ENCODE measurements at places on chromosomes 6 and 20.

DNA sequence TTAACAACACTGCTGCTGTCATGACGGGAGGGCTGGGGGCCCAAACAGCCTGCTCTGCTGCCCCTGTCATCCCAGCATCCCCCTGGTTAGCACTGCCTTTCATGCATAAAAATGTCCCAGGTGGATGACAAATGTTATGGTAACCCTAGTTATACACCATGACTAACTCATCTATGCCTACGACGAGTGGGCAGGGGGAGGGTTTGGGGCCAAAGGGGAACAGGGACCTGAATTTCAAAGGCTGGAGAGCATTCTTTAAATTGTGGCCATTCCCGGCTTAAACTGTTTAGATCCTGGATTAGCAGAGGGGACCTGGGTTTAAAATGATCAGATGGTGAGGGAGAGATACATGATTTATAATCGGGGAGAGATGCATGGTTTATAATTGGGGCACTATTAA is 24.4 kb downstream of the GNAS-AS1 start:
- no peak for DNase-seq

- no peak for DNase-seq
These were observed 939.5 kb downstream of the EPHA7 start for GRCh38 chr6:92479831-92480230.

DNA sequence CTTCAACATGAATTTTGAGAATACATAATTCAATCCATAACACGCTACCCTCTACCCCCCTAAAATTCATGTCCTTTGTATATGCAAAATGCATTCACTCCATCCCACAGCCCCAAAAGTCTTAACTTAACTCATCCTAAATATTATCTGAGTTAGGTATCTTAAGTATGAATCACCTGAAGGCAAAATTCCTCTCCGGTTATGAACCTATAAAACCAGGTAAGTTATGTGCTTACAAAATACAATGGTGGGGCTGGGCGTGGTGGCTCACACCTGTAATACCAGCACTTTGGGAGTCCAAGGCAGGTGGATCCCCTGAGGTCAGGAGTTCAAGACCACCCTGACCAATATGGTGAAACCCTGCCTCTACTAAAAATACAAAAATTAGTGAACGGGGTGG is 23.5 kb upstream of the PRSS35 start:
- DNase-seq: no peak

GRCh38 chr6:164505425-164505824 is 804.0 kb downstream of the C6orf118 start:
- no peak for DNase-seq

DNA sequence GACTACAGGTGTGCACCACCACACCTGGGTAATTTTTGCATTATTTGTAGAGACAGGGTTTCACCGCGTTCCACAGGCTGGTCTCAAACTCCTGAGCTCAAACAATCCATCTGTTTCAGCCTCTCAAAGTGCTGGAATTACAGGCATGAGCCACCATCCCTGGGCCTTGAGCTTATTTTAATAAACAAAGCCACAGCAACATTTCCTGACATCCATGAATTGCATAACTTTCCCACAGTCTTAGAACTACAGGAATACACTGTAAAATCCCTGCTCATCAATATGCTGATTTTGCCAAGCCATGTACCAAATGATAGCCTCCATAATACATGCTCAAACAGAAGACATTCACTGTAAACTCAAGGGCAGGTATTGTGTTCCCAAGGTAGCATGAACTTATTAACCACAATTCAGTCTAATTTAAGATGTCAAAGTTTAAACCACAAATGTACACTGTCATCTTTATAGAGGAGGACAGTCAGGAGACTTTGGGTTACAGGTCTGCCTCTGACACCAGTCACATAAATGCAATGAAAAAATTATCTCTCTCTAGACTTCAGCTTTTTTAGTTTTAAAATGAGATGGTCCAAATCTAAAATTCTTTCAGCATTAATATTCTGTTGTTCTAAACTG is 40.0 kb downstream of the NUDT3 start:
- no peak for DNase-seq

GRCh38 chr6:98836962-98837944 is 2.9 kb downstream of the POU3F2 start:
- DNase-seq: peak; percentile 38

DNA sequence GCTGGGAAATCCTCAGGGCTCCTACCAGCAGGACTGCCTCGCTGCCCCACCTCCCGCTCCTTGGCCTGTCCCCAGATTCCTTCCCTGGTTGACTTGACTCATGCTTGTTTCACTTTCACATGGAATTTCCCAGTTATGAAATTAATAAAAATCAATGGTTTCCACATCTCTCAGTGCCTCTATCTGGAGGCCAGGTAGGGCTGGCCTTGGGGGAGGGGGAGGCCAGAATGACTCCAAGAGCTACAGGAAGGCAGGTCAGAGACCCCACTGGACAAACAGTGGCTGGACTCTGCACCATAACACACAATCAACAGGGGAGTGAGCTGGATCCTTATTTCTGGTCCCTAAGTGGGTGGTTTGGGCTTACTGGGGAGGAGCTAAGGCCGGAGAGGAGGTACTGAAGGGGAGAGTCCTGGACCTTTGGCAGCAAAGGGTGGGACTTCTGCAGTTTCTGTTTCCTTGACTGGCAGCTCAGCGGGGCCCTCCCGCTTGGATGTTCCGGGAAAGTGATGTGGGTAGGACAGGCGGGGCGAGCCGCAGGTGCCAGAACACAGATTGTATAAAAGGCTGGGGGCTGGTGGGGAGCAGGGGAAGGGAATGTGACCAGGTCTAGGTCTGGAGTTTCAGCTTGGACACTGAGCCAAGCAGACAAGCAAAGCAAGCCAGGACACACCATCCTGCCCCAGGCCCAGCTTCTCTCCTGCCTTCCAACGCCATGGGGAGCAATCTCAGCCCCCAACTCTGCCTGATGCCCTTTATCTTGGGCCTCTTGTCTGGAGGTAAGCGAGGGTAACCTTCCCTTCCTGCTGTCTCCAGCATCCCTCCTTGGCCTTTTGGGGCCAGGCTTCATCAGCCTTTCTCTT is at the start of gene CFB:
CFB (plus strand) TSS at position 589 of the 863 bp plus-strand sequence; CDS start at position 716, 127 bp downstream.
- DNase-seq: no peak

DNA sequence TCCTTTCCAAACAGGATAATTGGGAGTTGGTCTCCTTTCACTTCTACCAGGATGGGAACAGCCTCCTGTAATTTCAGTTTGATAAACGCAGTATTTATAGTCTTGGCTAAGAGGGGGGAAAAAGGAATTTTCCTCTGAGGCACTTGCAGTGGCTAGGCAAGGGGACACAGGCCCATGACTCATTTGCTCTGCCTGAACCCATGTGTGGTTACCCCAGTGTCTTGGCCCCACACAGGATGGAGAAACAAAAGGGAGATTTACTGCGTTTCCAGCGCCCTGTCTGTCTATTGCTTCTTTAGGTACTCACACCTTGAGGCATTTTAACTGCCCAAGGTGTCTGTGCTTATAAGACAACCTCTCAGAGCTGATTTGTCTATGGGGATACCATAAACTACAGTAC is 74.8 kb upstream of the NEDD9 start:
- no peak for DNase-seq

DNA sequence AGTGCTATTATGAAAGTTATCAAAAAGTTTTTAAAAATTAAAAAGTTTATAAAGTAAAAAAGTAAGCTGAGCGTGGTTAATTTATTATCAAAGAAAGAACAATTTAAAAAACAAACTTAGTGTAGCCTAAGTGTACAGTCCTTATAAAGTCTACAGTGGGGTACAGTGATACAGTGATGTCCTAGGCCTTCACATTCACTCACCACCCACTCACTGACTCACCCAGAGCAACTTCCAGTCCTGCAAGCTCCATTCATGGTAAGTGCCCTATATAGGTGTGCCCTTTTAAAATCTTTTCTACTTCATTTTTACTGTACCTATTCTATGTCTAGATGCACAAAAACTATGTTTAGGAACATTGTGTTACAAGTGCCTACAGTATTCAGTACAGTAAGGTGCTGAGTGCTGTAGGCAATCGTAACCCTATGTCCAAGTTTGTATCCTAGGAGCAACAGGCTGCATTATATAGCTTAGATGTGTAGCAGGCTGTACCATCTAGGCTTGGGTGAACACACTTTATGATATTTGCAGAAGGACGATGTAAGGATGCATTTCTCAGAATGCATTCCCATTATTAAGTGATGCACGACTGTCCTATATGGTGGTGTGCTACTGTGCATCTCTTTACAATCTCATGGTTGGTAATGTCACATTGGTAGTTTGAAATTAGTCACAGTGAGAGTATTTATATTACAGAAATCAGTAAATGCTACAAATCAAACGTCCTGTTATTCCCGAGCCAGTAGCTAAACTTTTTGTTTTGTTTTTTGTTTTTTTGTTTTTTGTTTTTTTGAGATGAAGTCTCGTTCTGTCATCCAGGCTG is 158.3 kb downstream of the GMPR start:
- no peak for DNase-seq

GRCh38 chr20:57878786-57879424 is 169.1 kb upstream of the PMEPA1 start:
- no peak for DNase-seq

GRCh38 chr6:144296973-144297372 is 11.8 kb downstream of the UTRN start:
- no peak for DNase-seq

DNA sequence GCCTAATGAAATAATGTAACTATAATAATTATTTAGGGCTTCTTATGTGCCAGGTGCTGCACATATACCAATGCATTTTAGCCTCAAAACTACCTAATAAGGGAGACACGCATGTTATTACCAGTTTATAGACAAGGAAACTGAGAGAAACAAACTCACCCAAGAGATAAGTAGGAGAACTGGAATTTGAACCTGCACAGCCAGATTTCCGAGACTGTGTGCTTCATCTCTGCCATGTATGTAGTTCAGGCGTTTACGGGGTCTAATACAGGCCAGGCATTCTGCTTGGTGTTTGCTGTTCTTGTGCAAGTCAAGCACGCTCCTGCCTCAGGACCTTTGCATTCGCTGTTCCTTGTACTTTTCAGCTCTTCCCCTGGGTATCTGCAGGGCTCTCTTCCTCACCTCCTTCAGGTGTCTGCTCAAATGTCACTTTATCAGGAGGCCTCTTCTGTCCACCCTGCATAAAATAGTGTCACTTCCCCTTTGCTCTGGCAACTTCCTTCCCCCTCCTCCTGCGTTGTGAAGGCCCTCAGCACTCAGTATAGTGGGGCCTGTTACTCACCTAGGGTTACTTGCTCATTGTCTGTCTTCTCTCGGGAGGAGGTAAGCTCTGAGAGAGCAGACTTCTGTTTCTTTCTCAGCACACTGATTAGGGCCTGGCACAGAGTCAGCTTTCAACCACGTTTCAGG is 6.1 kb upstream of the NSFL1C start:
- no peak for DNase-seq

DNA sequence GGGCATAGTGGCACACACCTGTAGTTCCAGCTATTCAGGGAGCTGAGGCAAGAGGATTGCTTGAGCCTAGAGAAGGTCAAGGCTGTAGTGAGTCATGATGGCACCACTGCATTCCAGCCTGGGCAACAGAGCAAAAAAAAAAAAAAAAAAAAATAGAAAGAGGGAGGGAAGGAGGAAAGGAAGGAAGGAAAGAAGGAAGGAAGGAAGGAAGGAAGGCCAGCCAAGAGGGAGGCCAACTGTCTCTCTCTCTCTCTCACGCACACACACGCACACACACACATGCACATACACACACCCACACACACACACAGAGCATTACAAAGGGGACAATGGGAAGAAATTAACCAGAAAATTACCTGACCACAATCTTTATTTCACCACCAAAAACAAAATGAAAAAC is 50.6 kb upstream of the COL9A1 start:
- no peak for DNase-seq

GRCh38 chr20:58056921-58057686 is 171.3 kb downstream of the ANKRD60 start:
- DNase-seq: no peak

- no peak for DNase-seq
These were observed 31.5 kb downstream of the PYGB start for GRCh38 chr20:25279403-25279802.

GRCh38 chr6:90463359-90463758 is 123.5 kb downstream of the MAP3K7 start:
- no peak for DNase-seq

- DNase-seq: no peak
These were observed 26.6 kb upstream of the PCMTD2 start for GRCh38 chr20:64228751-64229506.

DNA sequence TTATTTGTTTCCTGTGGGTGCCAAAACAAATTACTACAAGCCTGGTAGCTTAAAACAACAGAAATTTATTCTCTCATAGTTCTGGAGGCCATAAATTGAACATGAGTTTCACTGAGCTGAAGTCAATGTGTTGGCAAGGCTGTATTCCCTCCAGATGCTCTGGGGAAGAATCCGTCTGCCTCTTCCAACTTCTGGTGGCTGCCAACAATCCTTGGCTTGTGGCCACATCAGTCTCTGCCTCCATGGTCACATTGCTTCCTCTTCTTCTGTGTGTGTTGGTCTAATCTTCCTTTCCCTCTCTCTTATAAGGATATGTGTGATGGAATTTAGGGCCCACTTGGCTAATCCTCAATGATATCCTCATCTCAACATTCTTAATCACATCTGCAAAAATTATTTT is 92.8 kb upstream of the EPB41L1 start:
- DNase-seq: no peak

DNA sequence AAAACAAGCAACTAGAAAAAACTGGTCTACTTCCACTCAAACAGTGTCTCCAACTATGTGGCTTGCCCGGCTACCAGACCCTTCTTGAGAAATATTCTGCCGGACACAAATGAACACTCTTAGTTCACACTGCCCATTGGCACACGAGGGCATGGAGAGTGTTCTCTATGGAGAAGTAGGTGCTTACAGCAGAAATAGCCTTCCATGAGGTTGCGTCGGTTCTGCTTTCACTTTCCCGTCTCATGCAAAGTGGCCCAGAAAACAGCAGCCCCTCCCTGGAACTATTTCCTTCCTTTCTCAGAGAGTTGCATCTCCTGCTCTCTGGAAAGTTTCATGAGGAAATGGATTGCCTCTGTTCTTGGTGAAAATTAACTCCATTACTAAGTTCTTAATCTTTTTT is 9.5 kb upstream of the HLA-DOA start:
- no peak for DNase-seq

DNA sequence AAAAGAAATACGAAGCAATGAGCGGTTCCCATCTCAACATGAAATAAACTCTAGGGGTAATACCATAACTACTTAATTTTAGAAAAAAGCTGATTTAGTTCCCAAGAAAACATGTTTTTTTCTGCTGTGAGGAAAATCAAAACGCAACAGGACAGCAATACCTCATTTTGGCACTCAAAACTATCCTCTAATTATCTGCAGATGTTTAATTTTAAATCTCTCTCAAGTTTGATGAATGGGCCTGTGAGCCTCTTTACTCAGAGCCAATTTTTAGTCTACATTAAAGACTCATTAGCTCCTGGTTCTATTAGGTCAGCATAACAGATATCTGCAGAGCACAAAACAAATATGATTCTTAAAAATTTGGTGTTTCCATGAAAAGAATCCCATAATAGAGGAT is 28.1 kb downstream of the RNF24 start:
- DNase-seq: no peak

DNA sequence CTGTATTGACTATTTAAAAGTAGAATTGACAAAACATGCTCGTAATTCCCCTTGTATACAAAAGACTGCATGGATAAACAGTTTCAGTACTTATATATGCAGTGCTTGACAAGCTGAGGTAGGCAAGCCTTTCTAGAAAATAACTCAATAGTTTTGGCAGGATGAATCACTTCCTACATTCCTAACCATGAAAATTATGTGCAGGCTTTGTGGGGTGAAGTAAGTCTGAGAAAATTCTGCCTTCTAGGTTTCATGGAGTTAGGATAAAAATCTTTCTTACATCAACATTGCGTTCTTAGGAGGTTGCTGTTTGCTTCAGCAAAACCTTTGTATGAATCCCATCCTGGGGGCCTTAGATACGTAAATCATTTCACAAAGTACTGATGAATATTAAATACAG is 801.4 kb upstream of the EYS start:
- DNase-seq: no peak

GRCh38 chr6:159762681-159763293 is 942 bp downstream of the ACAT2 start:
- peak; percentile 2 for DNase-seq
